Testis (tissue), 5 donors: ENCODE measurements at places on chromosomes 7 and 10. TPM values are rescaled to one million over a fixed set of nuclear protein-coding genes. Genes with fewer than 3 reads are reported as not detected.

NEUROG3 gene
- total RNA-seq: not detected

CALHM3 gene
- total RNA-seq: 0.39 TPM

RPEL1 gene
- not detected for total RNA-seq

KAZALD1 gene
- total RNA-seq: 11.0 TPM
